Fibroblast of mammary gland (primary cell): ENCODE measurements at places on chromosomes 1 and 21.
A peak's percentile ranks its signal among the peaks of the same experiment; 100 is the strongest.

GRCh38 chr1:117512728-117513321, 93.0 kb upstream of the TENT5C start:
- peak; percentile 35 for DNase-seq

- no peak for DNase-seq
These were observed 4.4 kb upstream of the PIK3C2B start for GRCh38 chr1:204498981-204499380.

DNA sequence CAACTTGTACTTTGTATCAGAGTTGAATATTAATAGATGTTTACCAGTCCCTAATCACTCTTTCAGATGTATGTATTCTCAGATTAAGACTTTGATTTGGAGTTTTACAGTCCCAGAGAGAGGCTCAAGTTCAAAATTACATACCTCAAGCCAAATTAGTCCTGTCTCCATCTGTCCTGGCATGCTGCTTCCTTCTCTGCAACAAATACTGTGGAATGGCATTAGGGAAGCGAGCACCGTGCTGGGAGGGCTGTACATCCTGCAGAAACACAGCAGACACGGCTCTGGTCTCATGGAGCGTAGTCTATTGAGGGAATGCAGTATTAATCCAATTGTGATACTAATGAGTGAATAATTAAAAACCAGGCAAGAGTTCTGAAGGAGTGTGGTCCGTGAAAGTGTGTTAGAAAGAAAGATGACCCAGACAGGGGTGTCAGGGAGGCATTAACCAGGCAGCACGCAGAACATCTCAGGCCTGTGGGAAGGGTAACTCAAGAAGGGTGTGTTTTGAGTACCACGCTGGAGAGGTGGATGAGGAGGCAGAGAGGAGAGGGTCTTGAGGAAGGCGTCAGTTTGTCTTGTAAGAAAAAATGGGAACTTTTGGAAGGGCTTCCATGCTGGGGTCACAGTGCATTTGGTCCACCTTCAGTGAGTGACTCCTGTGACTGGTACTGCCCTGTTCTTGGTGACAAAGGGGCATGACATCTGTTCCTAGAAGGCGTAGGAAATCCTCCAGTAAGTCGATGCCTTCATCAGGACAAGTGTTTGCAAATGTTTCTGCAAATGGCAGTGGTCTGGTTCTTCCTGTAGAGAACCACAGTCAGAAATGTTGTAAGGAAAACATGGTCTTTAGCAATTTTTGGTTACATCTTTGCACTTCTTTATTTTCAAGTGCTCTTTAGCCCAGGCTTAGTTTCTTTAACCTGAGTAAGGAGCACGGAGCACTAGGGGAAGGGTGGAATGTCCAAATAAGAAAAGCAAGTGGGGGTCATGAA, 1.6 kb downstream of the RAB4A start:
- peak; percentile 14 for DNase-seq

DNA sequence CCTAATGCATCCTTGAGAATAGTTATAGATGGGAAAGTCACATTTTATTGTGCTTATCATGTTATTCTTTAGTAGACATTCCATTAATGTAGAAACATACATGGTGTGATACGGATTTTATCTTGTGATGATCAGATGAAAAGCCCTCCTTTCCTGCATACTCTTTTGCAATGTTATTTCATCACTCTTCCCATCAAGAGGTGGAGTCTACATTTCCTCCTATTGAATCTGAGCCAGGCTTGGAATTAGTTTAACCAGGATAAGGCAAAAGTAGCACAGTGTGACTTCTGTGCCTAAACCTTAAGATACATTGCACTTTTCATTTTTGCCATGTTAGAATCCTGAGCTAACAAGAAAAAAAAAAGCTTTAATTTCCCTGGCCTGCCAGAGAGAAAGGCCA, 393.7 kb upstream of the ST6GALNAC5 start:
- DNase-seq = no peak

DNA sequence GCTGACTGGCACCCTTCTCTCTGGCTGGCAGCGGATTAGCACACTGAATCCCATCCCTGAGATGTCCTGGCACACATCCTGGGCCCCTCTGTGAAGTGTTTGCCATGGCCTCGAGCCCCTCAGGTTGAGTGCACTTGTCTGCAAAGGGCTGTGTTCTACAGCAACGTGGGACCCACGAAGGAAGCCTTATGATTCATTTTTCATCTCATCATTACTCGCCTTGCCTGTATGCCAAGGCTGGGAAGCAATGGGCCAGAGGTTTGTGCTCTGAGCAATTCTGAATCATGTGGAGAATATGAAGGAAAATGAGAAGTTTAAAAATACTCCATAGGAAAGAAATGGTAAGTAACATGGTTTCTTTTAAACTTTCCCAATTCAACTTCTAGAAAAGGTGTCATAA, 124.8 kb upstream of the LMO4 start:
- peak; percentile 80 for DNase-seq

DNA sequence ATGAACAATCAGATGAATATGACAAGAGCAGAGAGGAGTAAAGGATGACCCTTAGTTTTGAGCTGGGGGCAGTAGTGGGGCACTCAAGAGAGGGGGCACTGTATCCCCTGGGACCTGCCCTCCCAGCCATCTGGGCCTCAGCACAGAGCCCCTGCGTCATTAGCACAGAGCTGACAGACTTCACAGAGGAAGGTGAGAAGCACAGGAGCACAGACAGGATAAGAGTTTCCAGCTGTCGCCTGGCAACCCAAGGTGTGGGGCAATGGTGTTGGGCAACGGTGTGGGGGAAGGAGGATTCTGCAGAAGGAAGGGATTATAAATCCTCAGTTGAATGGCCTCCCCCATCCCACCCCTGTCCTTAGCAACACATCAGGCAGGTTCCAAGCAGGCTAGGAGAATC, 30.2 kb downstream of the RAB3B start:
- DNase-seq = no peak

GRCh38 chr1:182586380-182586779, 2.7 kb downstream of the RNASEL start:
- DNase-seq = no peak

DNA sequence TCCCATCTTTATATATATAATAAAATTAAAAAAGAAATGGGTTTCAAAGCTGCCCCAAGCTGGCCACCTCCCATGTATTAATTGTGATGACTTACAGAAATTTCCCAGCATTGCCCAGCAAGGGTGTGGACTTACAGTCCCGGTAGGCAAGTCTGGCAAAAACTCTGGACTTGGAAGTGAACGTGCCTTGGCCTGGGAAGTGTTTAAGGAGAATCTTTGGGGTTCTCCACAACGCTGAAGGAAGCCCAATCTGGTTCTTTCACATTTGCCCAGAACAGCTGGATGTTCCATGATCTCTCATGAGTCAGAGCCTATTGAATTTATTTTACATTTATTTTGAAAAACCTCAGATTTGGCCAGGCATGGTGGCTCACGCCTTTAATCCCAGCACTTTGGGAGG, 98.4 kb upstream of the SLC45A1 start:
- peak; percentile 63 for DNase-seq

DNA sequence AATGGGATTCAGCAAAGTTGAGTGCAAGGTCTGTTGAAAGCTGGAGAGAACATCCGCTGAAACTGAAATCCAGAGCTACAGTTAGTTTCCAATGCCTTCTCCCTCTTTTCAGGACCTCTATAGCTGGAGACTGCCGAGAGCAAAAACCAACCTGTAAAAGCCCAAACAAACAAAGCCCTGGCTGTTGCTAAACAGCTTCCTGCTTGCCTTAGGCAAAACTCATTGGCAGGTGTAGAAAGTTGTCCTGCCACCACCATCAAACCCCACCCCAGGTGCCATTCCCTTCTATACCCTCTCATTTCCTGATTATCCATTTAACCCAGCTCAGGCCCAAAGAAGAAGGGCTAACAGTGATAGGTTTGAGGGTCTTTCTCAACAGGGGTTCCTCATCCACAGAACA, 24.7 kb downstream of the SCYL3 start:
- no peak for DNase-seq

- DNase-seq = peak; percentile 28
These were observed 32.3 kb upstream of the CRP start for GRCh38 chr1:159746666-159747065.

DNA sequence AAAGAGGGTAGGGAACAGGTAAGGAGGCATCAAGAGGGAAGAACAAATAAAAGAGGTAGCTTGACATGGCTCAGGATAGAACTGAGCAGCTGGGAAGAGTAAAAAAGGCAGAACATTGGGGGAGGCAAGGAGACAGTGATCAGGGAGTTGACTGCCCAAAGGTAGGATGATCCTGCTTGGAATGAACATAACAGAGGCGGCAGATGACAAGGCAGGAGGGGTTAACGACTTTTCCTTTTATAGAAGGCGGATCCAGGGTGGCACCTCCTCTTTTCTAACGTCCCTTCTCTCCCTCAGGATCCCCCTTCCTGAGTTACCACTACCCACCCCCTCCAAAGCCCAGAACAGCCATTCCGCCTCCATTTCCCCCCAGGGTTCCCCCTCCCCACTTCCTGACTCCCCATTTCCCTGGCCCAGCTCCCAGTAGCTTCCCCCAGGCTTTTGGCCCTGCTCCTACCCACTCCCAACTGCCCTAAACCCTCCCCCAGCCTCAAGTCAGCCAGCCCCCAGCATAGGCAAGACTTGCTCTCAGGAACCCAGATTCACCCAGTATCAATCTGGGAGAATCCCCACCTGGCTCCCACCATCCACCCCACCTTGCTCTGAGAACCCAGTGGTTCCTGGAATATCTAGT, 769 bp upstream of the ADAMTS4 start:
- no peak for DNase-seq

DNA sequence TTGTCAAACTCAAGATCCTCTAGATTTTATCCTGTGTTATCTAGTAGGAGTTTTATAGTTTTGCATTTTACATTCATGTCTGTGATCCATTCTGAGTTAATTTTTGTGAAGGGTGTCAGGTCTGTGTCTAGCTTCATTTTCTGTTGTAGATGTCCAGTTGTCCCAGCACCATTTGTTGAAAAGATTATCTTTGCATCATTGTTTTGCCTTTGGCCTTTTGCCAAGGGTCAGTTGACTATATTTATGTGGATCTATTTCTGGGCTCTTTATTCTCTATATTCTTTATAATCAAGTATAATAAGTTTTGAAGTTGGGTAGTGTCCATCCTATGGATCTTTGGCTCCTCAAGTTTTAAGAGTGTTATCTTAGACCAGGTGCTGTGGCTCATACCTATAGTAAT, 21.9 kb downstream of the TRAF5 start:
- DNase-seq = no peak

GRCh38 chr1:36761113-36761512, 273.2 kb downstream of the GRIK3 start:
- DNase-seq = no peak

- no peak for DNase-seq
These were observed 227.1 kb downstream of the DISC1 start for GRCh38 chr1:231853588-231854207.

DNA sequence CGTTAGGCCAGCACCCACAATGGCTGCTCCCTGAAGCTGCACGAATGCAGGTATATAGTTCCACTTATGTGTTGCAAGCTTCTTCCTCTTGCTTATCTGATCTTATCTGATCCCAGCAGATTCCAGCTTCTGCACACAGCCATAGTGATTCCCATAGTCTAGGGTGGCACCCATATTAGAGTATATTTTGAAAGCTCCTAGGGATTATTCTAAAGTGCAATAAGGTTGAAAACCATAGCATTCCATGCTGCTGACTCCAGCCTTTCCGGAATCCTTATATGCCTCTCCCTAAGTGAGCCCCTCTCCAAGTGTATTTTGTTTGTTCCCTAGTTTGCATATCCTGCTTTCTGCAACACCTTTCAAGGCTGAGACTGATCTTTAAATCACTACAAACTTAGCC, 432.0 kb downstream of the SETD4 start:
- DNase-seq = no peak

DNA sequence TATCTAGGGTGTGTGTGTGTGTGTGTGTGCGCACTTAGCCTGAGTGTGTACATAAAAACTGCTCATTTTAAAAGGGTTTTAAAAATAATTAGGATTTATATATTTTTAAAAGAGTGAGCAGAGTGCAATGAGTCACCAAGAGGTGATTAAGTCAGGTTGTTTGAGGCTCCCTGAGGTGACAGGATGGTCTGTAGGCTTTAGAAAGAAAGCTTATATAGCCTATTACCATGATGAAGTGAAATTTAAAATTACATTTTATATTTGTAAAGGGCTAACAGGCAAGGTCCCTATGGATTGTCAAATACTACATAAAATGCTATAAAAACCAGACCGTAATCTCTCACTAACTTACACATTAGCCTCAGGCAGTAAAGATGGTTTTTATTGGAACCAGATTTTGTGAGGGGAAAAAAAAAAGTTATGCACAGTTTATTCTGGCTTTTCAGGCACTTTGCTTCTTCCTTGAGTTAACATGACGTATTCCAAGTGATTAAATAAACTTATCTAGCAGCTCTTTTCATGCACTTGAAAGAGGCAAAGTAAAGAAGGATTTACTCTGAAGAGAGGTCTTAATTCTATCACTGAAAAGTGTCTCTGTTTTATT, 711.7 kb upstream of the PTBP2 start:
- DNase-seq = no peak

- peak; percentile 72 for DNase-seq
These were observed 31.6 kb upstream of the SOX13 start for GRCh38 chr1:204041232-204041767.

DNA sequence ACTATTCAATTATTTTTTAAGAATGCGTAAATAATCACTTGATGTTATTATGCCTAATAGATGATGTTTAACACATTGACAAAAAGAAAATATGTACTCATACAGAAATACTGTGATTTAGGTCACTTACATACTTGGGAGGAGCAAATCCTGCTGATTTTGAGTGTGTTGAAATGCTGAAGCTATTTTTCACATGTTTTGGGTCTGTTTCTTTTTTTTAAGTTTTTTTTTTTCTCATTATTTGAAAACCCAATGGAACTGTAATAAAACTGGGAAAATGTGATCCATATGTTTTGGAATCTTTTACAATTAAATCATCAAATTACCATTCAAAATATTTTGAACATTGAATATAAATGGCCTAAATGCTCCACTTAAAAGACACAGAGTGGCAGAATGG, 366.2 kb upstream of the ADAMTS5 start:
- no peak for DNase-seq

- DNase-seq = no peak
These were observed 5.0 kb upstream of the PTPN7 start for GRCh38 chr1:202165267-202165941.

DNA sequence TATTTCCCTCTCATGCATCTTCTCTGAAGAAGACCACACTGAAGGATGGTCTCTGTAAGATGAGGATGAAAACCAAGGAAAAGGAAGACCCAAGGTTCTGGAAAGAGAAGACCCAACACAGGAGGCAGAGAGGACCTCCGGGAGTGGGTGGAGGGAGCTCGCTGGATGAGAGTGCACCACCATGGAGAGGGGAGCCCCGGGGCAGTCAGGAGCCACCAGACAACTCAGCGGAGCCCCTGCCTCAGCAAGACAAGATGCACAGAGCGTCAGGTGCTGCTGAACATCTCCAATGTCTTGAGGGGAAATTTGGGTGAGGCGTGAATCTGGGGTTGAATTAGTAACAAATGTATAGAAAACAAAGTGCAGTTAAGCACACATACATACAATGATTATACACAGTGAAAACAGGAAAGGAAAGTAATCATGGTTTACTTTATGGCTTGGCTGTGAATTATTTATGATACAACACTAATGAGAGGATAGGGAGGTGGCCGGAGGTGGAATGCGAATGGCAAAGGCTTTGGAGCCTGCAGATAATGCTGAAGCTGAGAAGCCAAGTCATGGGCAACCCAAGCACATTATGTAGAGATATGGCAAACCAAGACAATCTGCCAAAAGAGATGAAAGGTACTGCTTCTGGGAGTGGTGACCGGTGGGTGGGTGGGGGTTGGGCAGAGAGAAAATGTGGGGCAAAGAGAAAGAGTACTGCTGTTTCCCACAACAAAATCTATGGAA, 80.4 kb upstream of the EDN2 start:
- no peak for DNase-seq

- DNase-seq = no peak
These were observed 30.3 kb upstream of the TIAM1 start for GRCh38 chr21:31374395-31374794.
